GM13977 (cell line): ENCODE measurements at places on chromosomes 12 and 14.

GRCh38 chr12:119869720-119870119 is 7.4 kb downstream of the CIT start:
- DNase-seq, result no peak

- no peak for DNase-seq
These were observed 62.2 kb downstream of the GNG2 start for GRCh38 chr14:51922624-51923023.

DNA sequence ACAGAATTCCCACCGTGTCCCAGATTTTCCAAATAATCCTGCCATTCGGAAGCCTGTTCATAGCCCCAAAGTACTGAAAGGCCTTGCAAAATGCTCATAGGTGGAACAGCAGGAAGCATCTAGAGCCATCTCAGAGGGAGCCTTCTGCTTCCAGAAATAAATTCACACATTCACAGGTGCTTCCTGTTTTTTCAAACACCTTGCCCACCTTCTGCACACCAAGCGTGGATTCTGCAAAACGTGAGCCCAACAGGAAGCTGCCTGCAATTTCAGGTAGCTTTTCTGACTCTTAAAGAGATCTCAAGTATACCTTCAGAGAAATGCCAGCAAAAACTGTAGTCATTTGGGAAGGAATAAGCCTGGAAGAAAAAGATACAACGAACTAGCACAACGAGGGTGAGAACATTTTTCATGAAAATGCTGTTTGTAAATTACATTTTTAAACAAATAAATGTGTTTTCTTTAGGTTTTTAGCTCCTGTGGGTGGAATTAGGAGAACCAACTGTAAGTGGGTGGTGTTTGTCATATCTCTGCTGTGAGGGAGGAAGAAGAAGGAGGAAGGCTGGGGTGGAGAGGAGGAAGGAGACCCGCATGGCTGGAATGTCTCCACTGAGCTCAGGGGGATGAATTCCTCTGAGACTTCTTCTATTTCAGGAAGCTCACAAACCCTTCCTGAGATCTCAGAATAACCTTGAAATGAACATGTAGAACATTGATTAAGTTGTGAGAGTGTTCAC is at the start of gene IFNG-AS1:
Gene IFNG-AS1 (plus strand): TSS at position 264 of the 737 bp plus-strand sequence.
- DNase-seq, result no peak

GRCh38 chr12:28027328-28027727 is 54.8 kb upstream of the PTHLH start:
- DNase-seq, result no peak

- DNase-seq, result no peak
These were observed 2.7 kb upstream of the LAG3 start for GRCh38 chr12:6769666-6770065.

DNA sequence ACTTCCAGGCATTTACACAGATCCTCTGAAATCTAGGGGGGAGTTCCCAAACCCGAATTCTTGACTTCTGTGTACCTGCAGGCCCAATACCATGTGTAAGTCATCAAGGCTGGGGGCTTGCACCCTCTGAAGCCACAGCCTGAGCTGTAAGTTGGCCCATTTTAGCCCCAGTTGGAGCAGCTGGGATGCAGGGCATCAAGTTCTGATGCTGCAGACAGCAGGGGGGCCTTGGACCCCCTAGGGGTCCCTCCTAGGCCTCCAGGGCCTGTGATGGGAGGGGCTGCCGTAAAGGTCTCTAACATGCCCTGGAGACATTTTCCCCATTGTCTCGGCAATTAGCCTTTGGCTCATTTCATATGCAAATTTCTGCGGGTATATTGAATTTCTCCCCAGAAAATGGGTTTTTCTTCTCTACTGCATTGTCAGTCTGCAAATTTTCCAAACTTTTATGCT is 59.5 kb downstream of the LRIG3 start:
- DNase-seq, result no peak

DNA sequence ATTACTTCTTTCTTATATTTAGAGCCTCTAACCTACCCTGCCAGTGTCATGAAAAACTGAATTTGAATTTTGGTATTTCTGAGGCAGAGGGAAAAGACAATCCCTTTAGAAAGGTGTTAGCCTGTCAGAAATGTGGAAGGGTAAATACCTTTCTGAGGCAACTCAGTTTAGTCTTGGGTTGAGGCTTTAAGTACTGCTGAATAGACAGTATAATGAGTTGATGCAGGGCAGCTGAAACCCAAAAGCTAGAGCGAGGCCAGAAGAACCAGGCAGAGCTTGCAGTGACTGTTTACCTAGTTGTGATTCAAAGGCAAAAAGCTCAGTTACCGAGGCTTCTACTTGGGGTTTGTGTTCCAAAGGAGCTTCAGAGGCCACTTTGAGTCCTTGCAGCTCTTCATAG is 18.7 kb downstream of the ZC2HC1C start:
- DNase-seq, result no peak

DNA sequence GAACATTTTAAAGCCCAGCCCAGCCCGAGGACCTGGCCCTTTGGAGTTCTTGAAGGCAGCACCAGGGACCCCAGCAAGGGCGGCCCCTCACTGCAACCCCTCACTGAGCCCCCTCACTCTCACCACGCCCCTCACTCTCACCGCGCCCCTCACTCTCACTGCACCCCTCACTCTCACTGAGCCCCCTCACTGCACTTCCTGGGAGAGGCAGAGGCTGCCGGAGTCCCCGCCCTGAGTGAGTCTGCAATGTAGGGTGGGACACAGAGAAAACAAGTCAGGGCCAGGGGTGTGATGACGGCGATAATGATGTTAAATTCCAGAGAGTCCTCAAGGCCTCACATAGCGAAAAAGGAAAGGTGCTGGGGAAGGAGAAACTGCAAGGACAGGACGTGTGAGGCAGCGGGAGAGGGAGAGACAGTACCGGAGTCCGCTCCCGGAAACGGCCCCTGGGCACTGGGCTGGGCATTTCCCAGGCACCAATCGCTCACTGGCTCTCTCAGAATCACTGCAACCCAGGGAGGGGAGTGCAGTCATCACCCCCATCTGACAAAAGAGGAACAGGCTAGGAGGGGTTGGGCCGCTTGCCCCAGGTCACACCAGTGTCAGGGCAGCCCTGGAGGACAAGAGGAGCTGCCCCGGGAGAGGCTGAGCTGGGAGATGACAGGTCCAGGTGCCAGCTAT is 24.9 kb downstream of the CCDC88C start:
- no peak for DNase-seq
